ENCODE measurements at places on chromosomes 16 and 17. TPM values are rescaled to one million over a fixed set of nuclear protein-coding genes. Genes with fewer than 3 reads are reported as not detected.

DNA sequence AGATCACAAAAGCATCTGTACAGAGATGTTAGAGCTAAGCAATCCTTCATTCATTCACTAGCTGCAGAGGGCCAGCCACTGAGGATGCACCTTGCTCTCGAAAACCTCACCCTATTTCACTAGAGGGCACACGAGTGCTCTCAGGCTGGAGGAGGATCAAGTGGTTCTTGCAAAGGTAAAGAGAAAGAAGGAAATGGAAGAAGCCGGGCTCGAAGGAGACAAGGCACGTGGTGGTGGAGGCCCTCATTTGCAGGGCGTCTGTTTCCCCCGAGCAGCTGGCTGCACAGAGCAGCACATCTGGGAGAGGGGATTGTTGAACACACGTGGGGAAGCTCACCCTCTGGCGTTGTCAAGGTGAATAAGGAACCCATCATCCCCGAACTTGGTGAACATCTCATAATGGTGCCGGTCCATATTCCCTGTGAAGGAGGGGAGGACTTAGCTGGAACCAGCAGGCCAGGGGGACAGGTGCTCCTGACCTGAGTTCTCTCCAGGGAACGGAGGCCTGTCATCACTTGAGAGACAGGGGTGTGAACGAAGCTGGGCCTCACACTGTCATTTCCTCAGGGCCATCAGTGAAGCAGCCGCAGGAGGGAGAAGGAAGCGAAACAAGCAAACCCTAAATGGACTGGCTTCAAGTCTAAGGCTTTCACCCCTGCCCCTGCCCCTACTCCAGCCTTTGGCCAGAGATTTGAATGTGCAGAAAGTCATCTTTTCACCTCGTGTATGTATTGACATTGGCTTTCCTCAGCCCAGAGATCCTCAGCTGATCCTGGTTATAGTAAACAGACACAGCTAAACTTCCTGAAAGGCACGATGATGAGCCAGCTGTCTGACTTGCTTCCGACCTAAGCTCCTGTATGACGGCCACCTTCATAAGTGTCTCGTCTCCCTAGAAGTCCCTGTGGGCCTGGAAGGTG lies 27.6 kb downstream of the PRKAR1A start:
- peak; percentile 41 for DNase-seq

DNA sequence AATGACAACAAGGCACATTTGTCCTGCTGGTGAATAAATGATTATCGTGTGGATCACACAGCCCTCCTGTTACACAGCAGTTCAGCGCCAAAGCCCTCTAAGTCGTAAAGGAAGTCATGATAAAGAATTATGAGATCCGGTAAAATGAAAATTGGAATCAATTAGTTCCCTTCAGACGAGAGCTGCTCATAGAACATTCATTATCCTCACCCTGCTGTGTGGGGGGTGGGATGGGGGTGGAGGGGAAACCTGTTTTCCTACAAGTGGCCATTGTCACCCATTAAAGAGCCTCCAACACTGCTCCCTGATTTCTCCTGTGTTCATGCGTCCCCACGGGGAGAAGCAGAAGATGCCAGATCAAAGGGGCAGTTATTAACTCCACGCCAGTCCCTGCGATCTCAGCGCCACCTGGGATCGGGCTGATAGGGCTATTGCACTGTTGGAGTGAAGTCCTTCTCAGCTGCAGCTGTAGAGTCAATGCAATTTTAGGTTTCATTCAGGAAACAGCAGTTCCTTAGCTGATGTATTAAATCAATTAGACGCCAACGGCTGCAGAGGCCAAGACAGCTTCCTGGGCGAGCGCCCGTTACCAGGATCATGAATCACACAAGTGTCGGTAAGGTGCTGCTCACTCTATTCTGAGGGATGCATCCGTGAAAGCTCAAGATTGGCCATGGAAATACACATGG lies 19.2 kb upstream of the CACNG4 start:
- peak; percentile 32 for DNase-seq

GRCh38 chr16:71911121-71911520 lies 15.8 kb downstream of the IST1 start:
- DNase-seq = no peak

DNA sequence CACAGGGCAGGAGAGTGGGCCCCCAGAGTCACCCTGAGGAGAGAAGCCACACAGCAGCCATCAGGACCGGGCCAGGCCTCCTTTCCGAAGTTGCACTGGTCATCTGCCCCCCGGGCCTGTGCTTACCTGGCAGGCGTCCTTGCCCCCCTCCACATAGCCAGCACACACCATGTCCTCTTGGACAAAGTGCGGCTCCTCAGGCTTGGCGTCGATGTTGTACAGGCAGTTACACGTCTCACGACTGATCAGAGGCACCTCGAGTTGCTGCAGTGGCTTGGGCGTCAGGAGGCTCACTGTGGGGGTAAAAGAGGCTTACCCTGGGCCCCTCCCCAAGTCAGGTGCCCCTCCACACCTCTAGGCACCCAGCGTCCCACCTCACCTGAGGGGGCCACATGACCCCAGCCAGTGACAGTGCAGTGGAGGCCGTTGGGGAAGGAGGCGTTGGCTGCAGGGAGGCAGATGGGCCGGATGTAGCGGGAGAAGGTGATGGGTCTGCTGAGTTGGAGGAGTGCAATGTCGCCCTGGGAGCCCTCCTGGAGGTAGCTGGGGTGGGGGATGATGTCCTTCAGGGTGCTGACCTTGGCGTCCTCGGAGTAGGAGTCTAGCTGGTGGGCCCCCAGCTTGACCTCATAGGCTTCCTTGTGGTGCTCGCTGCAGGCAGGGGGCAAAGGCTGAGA lies 3.1 kb downstream of the PRSS8 start:
- no peak for DNase-seq

Gene WNT3
- under 0.01 TPM for total RNA-seq

Gene DOC2B
- total RNA-seq = 1.1 TPM

All from hematopoietic multipotent progenitor cell (in vitro differentiated cells).